Stimulated activated CD4-positive, alpha-beta T cell treated with anti-CD3 and anti-CD28 coated beads, TNF-alpha, amount 100 ng/mL, for 48 hours (primary cell): ENCODE measurements at places on chromosomes 1 and 21.

GRCh38 chr21:15065392-15066122 is 757 bp upstream of the NRIP1 start:
- peak; percentile 27 for DNase-seq

GRCh38 chr1:79353224-79353623 is 346.7 kb upstream of the ADGRL4 start:
- no peak for DNase-seq

DNA sequence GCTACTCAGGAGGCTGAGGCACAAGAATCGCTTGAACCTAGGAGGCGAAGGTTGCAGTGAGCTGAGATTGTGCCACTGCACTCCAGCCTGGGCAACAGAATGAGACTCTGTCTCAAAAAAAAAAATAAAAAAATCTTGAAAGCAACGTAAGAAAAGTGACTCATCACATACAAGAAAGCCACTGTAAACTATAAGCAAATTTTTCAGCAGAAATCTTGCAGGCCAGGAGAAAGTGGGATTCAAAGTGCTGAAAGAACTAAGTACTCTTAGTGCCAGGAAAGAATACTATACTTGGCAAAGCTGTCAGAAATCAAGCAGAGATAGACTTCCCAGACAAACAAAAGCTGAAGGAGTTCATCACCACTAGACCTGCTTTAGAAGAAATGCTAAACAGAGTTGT is 4.4 kb upstream of the HMGN1 start:
- no peak for DNase-seq

DNA sequence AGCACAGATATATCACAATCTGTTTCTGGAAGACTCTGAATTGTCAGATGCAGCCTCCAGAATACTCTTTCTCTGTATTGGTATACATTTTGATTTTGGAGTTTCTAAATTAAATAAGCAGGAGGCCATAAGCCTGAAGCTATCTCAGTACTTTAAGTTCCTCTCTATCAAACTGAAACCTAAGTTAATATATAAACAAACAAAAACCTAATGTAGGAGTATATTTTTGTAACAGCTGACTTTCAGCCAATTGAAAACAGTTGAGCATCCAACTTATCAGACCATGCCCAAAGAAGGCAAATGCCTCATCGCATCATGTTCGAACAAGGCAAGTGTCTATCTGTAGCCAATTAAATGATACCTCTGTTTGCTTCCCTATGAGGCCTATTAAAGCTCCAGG is 1054.4 kb downstream of the AMY1C start:
- no peak for DNase-seq

- DNase-seq, result no peak
Observed at GRCh38 chr1:117883616-117884015, 45.8 kb downstream of the GDAP2 start.

DNA sequence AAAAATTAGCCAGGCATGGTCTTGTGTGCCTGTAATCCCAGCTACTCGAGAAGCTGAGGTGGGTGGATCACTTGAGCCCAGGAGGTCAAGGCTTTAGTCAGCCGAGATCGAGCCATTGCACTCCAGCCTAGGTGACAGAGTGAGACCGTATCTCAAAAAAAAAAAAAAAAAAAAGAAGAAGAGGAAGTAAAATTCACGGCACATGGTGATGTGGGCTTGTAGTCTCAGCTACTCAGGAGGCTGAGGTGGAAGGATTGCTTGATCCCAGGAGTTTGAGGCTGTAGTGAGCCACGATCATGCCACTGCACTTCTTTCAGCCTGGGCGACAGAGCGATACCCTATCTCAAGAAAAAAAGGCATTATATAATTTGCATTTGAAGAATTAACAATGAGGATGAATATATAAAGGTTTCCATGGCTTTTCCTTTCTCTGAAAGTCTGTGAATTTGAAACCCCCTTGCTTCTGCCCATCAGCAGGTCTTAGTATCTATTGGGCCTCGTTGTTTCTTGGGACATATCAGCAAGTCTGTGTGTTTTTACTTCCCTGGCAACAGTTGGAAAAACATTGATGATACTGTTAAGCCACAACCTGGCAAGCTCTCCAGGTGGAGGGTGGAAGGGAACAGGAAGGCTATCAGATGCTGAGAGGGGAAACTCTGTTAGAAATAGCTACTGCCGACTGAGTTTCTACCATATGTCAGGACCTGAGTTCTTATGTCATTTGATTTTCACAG is 4.6 kb upstream of the PLA2G2D start:
- DNase-seq, result no peak

- no peak for DNase-seq
Observed at GRCh38 chr1:23651069-23651808, 40.4 kb upstream of the RPL11 start.

DNA sequence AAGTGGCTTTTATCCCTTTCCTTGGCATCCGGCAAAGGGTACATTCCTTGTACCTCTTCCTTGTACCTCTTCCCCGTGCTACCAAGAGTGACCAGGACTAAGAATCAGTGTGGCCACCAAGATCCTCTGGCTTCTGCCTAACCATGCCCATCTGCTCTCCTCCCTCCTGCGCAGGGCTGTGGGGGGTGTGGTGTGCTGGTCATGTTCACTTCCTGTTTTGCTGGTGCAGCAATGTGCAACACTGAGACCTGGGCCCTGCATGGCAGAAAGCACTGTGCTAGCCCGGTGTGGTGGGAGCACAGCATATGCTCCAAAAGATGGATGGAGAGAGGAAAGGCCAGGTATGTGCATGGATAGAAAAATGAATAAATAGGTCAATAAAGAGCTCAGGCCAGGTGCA is 33.3 kb upstream of the TENT5C start:
- no peak for DNase-seq

DNA sequence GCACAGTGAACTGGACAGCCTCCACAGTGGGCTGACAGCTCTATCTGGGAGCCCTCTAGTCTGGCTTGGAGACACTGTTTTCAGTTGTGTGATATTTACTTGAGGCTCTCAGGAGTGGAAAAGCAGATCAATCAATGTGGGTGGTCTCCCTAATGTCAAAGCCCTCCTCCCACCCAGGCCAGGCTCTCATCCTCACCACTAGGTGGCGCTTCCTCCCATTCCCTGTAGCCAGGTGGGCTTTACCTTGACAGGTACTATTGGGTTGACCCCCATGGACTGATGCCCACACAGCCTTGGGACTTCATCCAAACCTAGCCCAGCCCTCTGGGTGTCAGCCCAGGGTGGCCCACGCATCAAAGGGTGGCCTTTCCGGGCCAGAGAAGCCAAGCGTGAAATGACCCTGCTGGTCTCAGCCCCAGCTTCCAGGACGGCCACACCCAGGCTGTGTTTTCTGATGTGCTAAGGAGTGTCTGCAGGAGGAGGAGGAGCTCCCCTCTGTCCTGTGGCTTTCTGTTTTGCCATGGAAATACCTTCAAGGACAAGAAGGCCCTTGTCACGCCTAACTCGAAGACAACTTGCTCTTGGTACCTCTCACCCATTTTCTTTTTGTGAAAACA is 54.0 kb downstream of the CLIC6 start:
- no peak for DNase-seq

- no peak for DNase-seq
Observed at GRCh38 chr1:245240648-245241165, 85.9 kb downstream of the KIF26B start.

GRCh38 chr1:242425232-242425631 is 99.3 kb downstream of the PLD5 start:
- no peak for DNase-seq

- DNase-seq, result no peak
Observed at GRCh38 chr1:205601205-205601604, 30.6 kb downstream of the ELK4 start.

- no peak for DNase-seq
Observed at GRCh38 chr1:116847688-116848531, 61.8 kb upstream of the PTGFRN start.

GRCh38 chr1:9767964-9768668 is 55.6 kb downstream of the CLSTN1 start:
- DNase-seq, result peak; percentile 11

- DNase-seq, result no peak
Observed at GRCh38 chr21:26850116-26850643, 5.0 kb upstream of the ADAMTS1 start.

DNA sequence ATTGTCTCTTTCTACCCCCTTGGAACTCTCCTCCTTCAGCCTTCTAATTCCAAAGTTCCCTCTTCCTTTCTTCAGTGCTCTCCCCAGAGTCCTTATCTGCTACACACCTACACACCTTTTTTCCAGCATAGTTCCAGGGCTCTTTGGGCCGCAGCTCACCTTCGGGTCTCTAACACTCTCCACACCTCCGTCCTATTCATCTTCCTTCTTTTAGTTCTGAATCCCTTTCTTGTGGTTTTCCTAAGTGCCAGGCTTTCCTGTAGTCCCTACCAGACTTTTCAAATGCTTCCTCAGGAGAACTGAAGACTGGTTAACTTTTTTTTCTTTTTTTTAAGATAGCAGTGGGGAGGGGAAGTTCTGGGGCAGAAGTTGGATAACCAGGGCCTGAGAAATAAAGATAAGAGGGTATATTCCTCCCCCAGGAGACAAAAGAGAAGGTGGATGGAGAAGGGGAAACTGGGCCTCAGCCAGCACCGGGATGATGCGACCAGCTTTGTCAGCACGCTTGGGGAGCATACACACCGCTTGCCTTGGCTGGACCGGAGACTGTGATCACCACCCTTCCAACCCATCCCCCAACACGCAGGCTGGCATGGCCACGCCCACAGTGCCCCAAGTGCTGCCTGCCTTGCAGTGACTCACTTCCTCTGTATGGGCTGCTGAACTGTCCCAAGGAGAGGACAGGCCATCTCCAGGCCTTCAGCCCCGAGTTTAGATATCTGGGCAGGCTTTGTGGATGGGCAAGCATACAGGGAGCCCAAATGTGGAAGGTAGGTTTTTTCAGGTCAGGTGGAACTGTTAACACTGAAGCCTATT is 2.5 kb upstream of the CERS2 start:
- peak; percentile 56 for DNase-seq

DNA sequence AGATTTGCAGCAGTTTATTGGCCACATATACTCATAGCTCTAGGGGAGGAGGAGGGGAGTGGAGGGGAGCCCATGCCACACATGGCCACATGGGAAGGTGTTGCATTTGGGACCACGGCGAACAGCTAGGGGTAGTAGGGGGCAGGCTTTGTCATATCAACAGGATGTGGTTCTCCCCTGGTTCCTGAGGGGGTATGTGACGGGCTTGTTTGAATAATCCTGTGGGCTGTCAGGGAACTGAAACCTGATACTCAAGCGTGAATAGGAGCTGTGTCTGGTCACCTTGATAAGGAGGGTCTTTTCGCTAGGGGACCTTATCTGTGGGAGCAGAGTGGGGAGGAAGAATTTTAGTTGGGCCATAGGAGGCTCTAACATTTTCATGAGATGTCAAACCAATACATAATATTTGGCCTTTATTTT is 264.7 kb downstream of the CTH start:
- DNase-seq, result no peak

DNA sequence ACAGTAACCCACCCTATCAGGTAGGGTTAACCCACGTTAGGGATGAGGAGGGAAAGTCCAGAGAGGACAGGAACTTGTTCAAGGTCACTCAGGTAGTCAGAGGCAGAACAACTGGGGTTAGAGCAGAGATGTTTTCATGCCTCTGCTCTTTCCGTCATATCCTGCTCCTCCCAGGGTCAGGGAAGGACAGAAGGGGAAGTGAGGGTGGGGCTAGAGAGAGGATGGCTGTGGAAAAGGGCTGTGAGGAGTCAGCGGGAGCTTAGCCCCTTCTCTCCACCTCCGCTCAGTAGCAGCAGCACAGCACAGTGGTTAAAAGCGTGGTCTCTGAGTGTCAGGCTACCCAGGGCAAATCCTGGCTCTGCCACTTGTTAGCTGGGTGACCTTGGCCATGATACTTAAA is 36.5 kb downstream of the DDX20 start:
- DNase-seq, result no peak

GRCh38 chr1:182877842-182878241 is 38.7 kb downstream of the DHX9 start:
- DNase-seq, result no peak

DNA sequence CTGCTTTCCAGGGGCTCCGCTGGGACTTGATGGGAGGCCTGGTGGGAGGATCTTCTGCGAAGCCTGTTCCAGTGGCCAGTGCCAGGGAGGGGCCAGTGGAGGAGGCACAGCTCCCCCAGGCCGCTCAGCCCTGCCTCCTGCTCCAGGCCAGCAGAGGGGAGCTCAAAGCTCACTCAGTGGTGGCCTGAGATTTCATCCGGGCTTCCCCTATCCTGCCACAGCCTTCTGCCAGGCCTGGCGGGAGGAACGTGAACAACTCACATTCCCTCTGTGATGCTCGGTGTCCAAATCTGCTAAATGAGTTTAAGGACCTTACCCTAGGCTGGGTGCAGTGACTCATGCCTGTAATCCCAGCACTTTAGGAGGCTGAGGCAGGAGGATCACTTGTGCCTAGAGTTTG is 3.3 kb downstream of the CLCNKB start:
- DNase-seq, result no peak

DNA sequence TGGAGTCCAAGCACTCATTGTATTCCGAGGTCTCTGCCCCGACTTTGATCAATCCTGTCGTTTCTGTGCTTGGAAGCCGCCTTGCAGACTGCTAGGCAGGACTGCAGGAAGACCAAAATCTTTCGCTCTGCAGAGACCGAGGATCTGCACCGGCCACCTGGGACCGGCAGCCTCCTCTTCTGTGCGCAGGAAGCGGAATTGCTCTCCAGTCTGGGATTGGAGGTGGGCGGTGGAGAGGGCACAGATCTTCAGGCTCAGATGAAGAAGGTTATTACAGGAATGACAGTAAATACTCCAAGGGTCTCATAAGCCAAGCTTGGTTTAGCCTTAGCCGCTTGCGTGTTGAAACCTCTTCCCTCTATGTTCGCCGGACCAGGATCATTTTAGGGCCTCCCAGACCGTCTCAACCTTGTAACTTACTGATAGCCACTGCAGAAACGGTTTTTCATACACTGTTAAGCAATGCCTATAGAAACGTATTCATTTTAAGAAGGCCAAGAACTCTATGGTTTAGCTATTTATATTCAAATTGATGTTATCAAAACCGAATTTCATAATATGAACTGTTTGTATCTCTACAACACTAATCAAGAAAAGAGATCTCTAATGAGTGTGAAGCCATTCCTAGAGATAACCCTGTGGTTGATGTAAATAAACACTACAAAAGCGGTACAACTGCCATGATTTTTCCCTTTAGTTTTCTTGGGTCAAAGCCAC is 1.1 kb downstream of the MIA3 start:
- no peak for DNase-seq

DNA sequence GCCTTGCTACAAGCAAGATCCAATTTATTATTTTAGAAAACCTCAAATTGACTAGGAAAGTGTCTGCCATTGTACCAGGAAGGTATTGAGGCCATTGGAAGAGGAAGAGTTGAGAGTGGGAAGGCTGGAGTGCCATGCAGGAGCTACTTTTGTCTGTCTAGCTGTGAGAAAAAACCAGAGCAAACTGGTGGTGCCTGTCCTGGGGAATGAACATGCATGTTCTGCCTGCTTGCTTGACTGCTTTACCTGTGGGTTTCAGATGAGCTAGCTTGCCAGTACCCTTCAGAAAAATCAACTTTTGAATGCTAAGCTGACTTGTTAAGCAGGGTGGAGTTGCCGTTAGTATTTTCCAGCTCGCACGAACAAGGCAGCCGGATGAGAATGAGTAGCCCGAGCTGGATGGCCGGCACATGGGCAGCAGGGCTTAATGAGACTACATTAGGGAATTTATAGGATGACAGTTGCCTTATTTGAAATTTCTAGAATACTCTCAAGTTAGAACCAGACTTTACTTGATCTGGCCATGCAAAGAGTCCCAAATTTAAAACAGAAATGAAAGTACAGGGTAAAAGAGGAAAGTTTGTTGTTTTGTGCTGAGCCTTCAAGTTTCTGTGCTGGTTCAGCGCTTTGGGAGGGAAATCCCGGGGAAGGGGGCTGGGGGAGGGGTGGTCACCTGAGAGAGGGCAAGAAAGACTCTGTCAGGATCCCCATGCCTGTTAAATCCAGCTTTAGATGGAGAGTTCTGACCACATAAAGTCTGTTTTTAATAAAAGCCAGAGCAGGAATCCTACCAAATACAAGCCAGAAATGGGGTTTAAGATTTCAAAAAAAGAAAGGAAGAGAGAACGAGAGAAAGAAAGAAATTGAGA is 29.6 kb upstream of the C1orf105 start:
- DNase-seq, result no peak
